ENCODE measurements at places on chromosomes 7 and 10.

- no peak for DNase-seq
Measured at GRCh38 chr7:116439841-116440549, 59.5 kb upstream of the CAV2 start.

DNA sequence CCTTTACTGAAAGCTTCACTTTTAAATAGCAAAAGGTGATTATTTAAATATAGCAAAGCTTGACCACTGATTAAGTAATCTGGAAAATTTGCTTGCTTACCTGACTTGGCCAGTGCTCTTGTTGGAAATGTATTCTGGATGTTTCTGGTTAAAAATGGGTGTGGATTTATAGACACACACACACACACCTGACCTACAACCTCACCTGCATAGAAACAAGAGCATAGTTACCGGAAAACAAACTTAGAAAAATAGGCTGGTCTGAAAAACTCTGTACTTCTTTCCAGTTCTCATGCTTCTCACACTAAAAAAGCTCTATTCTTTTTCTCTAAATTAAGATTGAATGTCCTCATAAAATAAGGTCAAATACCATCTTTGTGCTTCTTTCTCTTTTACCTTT, at the start of gene AGR3:
TSS of gene AGR3 (minus strand) at position 140 of the 400 bp plus-strand sequence. CDS start 3,365 bp downstream, outside the sequence.
- DNase-seq: no peak

DNA sequence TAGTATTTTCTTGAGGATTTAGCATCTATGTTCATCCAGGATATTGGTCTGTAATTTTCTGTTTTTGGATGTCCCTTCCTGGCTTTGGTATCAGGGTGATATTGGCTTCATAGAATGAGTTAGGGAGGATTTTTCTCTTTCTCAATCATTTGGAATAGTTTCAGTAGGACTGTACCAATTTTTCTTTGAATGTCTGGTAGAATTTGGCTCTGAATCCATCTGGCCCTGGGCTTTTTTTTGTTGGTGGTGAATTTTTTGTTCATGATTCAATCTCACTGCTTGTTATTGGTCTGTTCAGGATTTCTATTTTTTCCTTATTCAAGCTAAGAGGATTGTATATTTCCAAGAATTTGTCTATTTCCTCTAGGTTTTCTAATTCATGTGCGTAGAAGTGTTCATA, 192.7 kb downstream of the KIF20B start:
- DNase-seq: no peak

GRCh38 chr10:11416974-11417373, 194.5 kb downstream of the USP6NL start:
- DNase-seq: no peak

DNA sequence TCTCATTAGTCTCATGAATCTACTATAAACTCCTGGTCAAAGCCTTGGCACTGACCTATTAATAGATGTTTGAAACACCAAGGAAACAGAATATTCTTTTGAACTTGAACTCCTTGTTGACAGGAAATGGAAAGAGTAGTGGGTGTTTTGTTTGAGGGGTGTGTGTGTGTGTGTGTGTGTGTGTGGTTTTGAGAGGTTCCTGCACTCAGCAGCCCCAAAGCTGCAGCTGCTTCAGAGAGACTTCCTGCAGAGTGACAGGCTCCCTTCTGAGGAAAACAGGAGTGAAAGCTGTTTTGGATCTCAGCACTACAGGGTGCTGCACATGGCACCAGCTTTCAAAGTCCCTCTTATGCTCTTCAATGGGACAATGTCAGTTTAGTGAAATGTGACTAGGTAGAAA, 546.5 kb upstream of the STEAP1 start:
- no peak for DNase-seq

DNA sequence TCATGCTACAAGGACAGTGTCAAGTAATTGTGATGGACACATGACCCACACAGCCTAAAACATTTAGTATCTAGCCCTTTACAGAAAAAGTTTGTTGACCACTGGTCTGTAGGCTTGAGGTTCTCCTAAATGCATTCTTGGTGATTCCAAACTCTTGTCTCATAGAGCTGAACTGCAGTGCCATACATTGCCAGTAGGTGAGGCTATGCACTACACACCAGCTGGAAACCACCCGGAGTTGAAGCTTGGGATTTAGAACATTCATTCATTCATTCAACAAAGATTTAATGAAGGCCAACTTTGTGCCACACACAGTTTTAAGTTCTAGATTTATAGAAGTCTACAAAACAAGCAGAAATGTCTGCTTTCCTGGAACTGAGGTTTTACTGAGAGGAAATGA, 77.3 kb upstream of the TCF7L2 start:
- DNase-seq: no peak
